ENCODE measurements at places on chromosomes 7 and 10. TPM values are rescaled to one million over a fixed set of nuclear protein-coding genes. Genes with fewer than 3 reads are reported as not detected.

TMEM196 gene
- total RNA-seq, result not detected

CUBN gene
- total RNA-seq, result 3.2 TPM

ARPC1B gene
- 319 TPM for total RNA-seq

DNA sequence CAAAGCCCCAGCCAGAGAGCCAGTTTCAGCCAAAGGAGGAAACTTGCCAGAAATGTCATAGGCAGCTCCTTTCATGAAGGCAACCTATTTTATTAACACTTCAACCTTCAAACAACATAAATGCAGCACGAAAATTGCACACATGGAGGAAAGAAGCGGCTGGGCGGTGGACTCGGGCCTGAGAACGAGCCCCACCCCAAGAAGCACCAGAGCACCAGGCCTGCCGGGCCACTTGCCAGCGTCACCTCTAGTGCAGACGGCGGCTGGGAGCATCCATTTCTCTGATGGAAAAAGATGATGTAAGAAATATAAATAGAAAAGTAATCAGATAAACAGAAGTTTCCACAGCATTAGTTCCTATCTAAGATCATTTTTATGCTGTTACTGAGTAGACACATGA lies 100.0 kb downstream of the TCERG1L start:
- no peak for DNase-seq
- no peaks in the 10 kb centered on the region for H3K36me3 ChIP-seq
- no peak overlapping the region for H3K27ac ChIP-seq
- no peaks in the 10 kb centered on the region for H3K27me3 ChIP-seq

- H3K27ac ChIP-seq, result peak overlapping the region; percentile 93
- peaks cover 5% of the 10 kb centered on the region for H3K27me3 ChIP-seq
- peaks cover 32% of the 10 kb centered on the region for H3K4me1 ChIP-seq
- no peak for DNase-seq
These were observed 35.1 kb upstream of the DNAJB6 start for GRCh38 chr7:157301610-157302120.

GRCh38 chr10:123798856-123799255 lies 92.8 kb downstream of the CPXM2 start:
- DNase-seq, result no peak
- no peaks in the 10 kb centered on the region for H3K4me1 ChIP-seq
- no peaks in the 10 kb centered on the region for H3K36me3 ChIP-seq
- H3K27ac ChIP-seq, result no peak overlapping the region
- no peak overlapping the region for H3K4me3 ChIP-seq
- peaks cover 12% of the 10 kb centered on the region for H3K27me3 ChIP-seq

GRCh38 chr7:142243823-142244222 lies 14.0 kb downstream of the PRSS58 start:
- no peak overlapping the region for H3K4me3 ChIP-seq
- no peaks in the 10 kb centered on the region for H3K4me1 ChIP-seq
- no peak for DNase-seq
- H3K27ac ChIP-seq, result no peak overlapping the region

Measured in activated naive CD8-positive, alpha-beta T cell treated with anti-CD3 and anti-CD28 coated beads, Interleukin-2, amount 10 ng/mL, durations not matched to agents 7 days and 5 days (primary cell).